ENCODE measurements at places on chromosomes 4 and X.

DNA sequence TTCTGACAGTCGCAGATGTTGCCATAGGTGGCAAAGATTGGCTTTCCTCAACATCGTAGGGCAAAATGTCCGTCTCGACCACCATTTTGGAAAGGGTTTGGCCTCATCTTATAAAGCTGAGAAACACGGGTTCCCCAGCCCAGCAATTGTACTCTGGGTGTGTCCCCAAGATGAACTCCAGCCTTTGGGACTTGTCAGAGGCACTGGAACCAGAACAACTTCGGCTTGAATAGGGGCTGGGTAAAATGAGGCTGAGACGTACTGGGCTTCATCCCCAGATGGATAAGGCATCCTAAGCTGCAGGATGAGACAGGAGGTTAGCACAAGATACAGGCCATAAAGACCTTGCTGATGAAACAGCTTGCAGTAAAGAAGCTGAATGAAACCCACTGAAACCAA is 151.9 kb downstream of the CRLF2 start:
- no peak for DNase-seq

- no peak for DNase-seq
These were observed 2.1 kb downstream of the SEPTIN11 start for GRCh38 chr4:76951672-76952010.

GRCh38 chr4:53116954-53117353 is 248.9 kb downstream of the SCFD2 start:
- no peak for DNase-seq

- no peak for DNase-seq
These were observed 175.4 kb upstream of the TENM3 start for GRCh38 chr4:182067828-182068227.

DNA sequence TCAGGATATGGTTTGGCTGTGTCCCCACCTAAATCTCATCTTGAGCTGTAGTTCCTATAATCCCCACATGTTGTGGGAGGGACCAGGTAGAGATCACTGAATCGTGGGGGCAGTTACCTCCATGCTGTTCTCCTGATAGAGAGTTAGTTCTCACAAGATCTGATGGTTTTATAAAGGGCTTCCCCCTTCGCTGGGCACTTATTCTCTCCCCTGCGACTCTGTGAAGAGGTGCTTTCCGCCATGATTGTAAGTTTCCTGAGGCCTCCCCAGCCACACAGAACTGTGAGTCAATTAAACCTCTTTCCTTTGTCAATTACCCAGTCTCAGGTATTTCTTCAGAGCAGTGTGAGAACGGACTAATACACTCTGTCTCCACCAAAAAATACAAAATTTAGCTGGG is 291.9 kb downstream of the BCOR start:
- no peak for DNase-seq

- no peak for DNase-seq
These were observed 70.0 kb upstream of the TLL1 start for GRCh38 chr4:165803005-165803404.

GRCh38 chr4:6682862-6683590 is 10.7 kb upstream of the S100P start:
- no peak for DNase-seq

GRCh38 chr4:184322328-184323025 is 104.8 kb upstream of the ENPP6 start:
- no peak for DNase-seq

- DNase-seq, result no peak
These were observed 22.3 kb downstream of the GRIA2 start for GRCh38 chr4:157242871-157243270.

GRCh38 chr4:70637239-70637913 is 8.8 kb downstream of the ENAM start:
- DNase-seq, result no peak
